ENCODE measurements at places on chromosomes 3 and 15.

DNA sequence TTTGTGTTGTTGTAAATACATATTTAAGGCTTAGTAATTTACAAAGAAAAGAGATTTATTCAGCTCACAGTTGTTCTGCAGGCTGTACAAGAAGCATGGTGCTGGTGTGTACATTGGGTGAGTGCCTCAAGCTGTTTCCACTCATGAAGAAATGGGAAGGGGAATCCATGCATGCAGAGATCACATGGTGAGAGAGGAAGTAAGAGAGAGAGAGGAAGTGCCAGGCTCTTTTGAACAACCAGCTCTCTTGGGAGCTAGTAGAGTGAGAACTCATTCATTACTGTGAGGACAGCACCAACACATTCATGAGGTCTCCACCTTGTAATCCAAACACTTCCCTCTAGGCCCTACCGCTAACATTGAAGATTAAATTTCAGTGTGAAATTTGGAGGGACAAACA lies 909.2 kb downstream of the NSUN3 start:
- no peak for DNase-seq

- DNase-seq = no peak
Measured at GRCh38 chr3:77142578-77142977, 102.7 kb downstream of the ROBO2 start.

GRCh38 chr3:134869153-134869726 lies 74.2 kb downstream of the EPHB1 start:
- DNase-seq = no peak

GRCh38 chr3:16174976-16175901 lies 759 bp downstream of the GALNT15 start:
- peak; percentile 39 for DNase-seq

DNA sequence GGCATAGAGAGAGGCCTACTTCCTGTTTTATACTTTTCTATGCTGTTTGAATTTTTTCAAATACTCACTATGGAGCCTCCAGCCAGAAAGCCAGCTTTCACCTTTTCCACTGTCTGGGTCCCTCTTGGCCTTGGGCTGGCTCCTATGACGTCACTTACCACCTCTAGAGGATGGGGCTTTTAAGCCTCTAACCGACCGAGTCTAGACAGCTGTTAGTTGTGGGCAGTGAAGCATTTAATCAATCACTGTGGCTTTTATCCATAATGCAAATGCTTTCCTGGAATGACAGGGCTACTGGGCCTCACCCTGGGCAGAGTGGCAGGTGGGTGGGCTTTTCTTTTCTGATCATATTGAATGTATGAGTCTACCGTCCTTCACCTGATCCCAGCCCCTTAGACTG lies 61.9 kb downstream of the LRRK1 start:
- no peak for DNase-seq

- no peak for DNase-seq
Measured at GRCh38 chr15:83115410-83115809, 8.0 kb downstream of the TM6SF1 start.

GRCh38 chr3:65669163-65669875 lies 369.4 kb downstream of the MAGI1 start:
- DNase-seq = peak; percentile 37

DNA sequence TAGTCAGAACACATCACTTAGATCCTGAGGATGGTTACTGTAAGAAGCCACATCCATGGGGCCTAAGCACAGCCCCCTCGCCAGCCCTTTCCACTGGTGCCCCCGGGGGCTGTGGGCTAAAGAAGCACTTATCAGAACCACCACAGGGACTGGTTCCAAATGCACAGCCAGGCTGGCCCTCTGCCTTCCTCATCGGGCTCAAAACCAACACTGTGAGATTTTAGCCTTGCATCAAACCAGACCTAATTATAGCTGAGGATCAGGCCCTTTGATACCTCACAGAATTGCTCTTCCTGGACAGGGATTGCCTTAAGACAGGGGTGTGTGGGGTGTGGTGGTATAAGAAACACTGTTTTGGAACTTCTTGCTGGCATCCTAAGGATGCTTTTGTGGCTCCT lies 23.7 kb downstream of the SRPRB start:
- DNase-seq = no peak

DNA sequence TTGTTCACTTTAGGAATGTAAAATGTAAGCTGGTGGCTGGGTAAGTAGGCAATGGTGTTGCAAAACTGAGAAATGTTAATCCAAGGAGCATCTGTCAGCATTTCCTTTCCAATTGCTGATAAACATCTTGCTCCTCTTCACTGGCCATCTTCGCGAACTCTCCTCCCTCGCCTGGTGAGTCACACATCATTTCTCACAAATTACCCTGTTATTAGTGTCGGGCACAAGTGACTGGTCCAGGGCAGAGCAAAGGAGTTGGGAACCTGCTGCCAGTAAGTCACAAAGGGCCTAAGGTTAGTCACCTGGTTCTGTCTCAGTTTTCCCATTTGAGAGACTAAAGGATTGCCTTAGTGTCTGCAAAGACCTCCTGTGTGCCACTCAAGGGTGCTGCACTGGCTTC lies 13.0 kb downstream of the CERS3 start:
- DNase-seq = no peak

- DNase-seq = no peak
Measured at GRCh38 chr15:75007216-75007615, 11.9 kb downstream of the SCAMP5 start.

- DNase-seq = no peak
Measured at GRCh38 chr3:17201538-17201937, 316.8 kb downstream of the PLCL2 start.

DNA sequence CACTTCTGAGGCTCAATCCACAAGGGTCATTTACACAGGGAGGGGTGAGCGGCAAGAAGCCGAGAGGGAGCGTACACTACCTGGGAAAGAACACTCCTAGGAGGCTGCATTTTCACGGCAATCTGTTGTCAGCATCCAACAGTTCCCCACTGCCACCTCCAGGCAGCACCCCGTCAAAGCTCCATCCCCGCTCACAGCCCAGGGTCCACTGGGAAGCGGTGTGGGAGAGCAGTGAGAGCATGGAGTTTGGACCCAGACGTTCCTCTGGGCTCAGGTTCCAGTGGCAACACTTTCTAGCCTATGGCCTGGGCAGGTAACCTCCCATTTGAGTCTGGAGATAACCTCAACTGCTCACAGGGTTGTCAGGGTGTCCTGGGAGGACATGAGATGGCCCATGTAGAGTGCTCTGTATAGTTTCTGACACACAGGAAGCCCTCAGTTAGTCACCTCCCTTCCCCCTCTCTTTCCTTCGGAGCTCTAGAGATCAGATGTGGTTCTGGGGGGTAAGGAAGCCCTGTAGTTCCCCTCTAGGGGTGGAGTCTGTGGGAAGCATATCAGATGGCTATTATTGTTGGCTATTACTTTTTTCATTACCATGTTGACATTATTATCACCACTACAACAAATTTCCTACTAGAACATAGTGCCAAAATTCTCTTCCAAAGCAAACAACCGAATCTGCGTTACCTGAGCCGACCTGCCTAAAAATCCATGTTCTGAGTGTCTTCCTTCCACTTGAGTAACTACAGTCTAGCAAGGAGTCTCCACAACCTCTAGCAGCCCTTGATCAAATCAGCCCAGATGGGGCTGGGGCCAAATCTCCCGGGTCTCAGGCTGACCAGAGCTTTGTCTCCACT lies 29.1 kb downstream of the RUVBL1 start:
- DNase-seq = peak; percentile 72

DNA sequence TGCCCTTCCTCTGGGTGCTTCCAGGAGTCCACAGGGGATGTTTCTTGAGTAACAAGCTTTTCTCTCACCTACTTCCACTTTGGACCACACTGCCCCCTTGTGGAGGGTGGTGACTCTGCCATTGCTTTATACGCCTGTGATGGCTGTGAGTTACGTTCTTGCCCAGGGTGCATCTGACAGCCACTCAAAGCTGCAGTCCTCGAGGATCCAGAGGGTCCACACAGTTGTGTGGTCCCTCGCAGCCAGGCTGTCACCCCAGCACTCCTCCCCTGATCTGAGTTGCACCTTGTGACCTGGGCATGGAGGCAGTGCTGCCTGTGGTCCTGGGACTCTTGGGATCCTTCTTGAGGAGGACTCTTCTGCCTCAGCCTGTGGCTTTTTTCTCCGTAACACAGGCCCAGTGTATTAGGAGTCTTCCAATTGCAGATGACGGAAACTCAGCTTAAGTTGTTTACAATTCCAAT lies 23.4 kb downstream of the FOXL2 start:
- DNase-seq = peak; percentile 78

- DNase-seq = peak; percentile 95
Measured at GRCh38 chr3:152175528-152175889, 93.2 kb upstream of the MBNL1 start.

GRCh38 chr3:120450600-120451271 lies at the start of gene FSTL1:
Gene FSTL1 (minus strand): TSS chr3:120450992. CDS start chr3:120450746, 246 bp downstream.
- peak; percentile 86 for DNase-seq

DNA sequence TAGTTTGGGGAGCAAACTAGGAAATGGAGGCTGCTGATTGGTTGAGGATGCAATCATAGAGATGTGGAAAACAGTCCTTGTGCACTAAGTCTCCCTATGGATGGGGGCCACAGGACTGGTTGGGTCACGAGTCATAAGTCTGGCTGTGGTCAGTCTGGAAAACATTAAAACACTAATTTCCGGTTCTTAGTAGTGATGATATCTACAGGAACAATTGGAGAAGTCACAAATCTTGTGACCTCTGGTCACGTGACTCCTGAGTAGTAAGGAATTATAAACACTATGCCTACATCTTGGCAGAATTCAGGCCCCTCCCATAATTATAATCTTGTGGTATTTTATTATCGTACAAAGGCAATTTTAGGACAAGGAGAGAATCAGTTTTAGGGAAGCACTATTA lies 317.3 kb upstream of the ARPP21 start:
- peak; percentile 41 for DNase-seq

- DNase-seq = no peak
Measured at GRCh38 chr3:76834657-76835056, 205.2 kb upstream of the ROBO2 start.
